ENCODE measurements at places on chromosomes 3 and 15.

DNA sequence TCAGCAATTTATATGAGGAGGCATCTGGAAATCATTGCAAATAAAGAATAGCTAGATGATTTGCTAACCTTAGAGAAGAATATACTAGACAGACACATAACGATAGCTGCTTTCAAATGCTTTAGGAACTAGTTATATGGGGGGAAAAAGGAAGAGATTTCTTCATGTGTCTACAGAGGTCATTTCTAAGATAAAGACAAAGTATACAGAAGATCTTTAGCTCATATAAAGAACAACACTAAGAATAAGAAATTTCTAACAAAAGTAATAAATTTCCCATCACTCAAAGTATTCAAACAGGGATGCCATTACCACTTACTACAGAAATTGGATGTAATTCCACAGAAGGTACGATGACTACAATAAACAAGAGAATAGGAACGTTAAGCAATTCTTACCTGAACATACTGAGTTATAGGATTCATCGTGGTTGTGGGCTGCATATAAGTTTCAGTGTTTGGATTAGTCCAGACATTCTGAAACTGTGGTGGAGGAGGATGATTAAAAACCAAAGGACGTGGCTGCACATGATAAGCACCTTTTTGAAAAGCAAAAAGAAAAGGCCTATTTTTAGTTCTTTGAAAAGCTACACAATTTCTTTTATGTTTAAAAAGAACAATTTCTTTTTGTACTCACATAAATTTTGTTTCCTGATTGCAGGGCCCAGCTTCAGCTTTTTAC lies 8.7 kb downstream of the DAZL start:
- DNase-seq = peak; percentile 70

GRCh38 chr3:153881201-153881600 lies 240.0 kb upstream of the ARHGEF26 start:
- DNase-seq = no peak

- no peak for DNase-seq
These were observed 187.4 kb downstream of the FOXP1 start for GRCh38 chr3:71395927-71396695.

DNA sequence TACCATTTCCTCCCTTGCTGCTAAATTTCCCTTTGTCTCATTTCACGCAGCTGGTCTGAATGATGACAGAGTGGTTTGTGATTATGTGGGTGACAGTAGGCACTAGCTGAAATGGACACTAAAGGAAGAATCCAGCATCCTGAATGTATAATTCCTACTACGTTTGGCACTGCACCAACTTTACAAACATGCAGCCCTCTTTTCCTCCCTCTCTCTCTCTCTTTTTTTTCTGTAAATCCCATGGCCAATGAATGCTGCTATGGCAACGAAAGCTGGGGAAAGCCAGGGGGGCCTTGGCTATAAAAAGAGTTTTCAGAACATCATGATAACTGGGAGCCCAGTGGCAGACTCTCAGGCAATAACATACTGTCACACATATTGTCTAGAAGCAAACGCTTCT lies 367.2 kb upstream of the AGTR1 start:
- DNase-seq = no peak

GRCh38 chr3:15647611-15648167 lies 46.1 kb downstream of the BTD start:
- peak; percentile 61 for DNase-seq

- DNase-seq = no peak
These were observed 114.7 kb downstream of the AKAP13 start for GRCh38 chr15:85495096-85495495.

GRCh38 chr3:73401616-73402279 lies 223.0 kb downstream of the PDZRN3 start:
- no peak for DNase-seq

- no peak for DNase-seq
These were observed 103.2 kb downstream of the CHL1 start for GRCh38 chr3:299590-300301.

GRCh38 chr3:31710123-31710803 lies 177.5 kb downstream of the STT3B start:
- no peak for DNase-seq

- DNase-seq = no peak
These were observed 66.7 kb upstream of the GOLGA8B start for GRCh38 chr15:34650177-34650576.

- DNase-seq = no peak
These were observed 22.0 kb downstream of the RGMA start for GRCh38 chr15:93066834-93067648.

DNA sequence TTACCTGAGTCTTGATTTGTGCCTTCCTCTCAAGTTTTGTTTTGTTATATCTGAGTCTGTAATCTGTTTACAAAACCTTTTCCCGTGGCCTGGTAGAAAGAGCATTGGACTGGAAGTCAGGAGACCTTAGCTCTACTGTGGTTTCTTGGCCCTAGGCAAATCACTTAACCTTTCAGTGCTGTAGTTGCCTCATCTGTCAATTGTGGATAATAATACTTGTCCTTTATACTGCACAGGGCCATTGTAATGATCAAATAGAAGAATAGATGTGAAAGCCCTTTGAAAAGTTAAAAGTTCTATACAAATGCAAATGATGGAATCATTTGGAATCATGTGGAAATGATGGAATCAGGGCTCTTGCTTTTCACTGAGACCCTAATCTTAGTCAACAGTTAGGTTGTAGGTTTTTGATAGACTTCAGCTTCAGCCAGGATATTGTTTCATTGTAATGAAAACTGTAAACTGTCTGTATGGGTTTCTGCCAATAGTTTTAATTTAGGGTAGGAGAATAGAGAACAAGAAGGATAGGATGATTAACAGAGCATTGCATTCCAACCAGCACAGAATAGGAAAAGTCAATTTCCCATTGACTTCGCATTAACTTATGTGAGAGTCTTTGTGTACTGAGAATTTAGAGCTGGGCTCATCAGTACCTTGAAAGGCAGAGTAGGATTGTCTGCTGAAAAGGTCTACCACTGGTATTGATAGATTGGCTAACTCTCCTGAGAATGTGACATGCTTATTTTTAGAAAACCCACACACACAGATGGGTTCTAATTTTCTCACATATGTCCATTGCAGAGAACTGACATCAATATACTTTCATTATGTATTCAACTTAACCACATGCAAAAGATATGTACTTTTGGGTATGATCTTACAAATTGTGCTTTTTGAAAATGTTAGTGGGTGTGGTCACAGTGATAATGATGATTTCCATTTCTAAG lies 21.8 kb downstream of the MAP2K5 start:
- DNase-seq = no peak

DNA sequence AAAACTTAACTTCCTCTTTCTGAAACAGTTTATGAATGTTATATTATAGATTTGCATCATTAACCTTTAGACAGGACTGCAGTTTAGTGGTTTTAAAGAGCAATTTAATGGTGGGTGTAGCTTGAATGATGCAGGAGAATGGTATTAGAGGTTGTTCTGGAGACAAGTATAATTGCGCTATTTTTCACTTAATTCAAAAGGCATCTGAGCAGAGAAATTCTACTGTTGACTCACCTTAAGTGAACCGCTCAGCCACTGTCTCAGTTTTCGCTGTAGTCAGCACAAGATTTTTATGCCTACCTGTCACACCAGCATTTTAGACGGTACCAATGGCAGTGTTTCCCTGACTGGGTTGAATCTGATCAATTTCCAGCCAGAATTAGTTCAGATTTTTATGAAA lies 348.8 kb upstream of the DCBLD2 start:
- no peak for DNase-seq

GRCh38 chr3:184154885-184155643 lies at the start of gene DVL3:
Gene DVL3, plus strand, starts transcription at chr3:184155377. Its CDS starts 259 bp downstream, at chr3:184155636.
- DNase-seq = peak; percentile 60

DNA sequence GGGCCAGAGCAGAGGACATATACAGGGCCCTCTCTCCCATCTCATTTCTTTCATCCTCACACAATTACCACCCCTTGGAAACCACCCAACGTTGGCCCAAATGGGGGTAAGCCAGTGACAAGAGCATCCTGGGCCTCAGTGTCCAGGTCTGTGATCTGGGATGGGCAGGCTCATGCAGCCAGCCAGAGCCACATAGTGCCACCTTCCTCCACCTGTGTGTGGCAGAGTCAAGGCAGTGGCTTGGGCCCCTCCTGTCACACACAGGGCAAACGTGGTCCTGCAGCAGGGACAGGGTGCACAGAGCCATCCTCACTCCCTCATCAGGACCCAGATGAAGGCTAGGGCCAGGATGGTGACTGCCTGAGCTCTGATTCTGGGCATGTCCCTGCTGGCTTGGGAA lies 2.3 kb upstream of the MYL3 start:
- no peak for DNase-seq

GRCh38 chr3:25454005-25454927 lies 26.2 kb downstream of the RARB start:
- DNase-seq = no peak

DNA sequence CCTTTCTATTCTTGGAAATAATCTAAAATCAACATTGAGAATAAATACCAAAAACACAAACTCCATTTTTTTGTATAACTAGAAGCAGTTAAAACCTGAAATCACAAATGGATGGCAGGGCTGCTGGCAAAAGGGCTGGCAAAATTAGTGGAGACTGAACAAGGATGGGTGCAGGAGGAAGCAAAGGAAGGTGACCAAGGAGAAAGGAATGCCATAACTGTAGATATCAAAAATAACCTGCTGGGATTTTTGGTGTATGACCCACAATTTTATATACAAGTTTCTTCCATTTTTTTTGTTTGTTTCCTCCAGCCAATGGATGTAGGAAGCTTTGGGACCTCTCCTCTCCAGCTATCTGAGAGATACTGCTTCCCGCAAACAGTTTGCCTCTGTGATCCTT lies 12.7 kb downstream of the CFAP44 start:
- no peak for DNase-seq

DNA sequence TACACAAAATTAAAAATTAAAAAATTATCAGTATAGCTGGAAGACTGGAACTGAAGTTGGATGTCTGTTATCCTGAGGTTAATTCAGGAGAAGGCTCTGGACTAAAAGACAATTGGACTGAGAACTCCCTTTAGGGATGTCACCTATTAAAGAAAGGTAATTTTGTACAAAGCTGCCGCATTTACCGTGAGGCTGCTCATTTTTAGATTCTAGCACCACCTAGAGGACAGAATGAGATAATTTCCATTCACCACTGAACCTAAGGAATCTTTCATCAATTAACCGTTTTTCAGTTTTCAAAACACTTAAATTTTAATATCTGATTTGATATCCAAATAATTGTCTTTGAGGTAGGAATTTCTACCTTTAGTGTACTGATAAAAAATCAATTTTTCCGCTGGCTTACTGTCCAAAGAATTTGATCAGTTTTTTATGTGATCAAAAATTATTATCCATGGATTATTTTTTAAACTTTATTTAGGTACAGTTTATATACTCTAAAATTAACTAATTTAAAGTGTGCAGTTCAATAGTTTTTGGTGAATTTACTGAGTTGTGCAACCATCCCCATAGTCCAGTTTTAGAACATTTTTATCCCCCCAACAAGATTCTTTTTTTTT lies 106.7 kb upstream of the TNIK start:
- DNase-seq = peak; percentile 21

GRCh38 chr3:179272385-179272784 lies 21.5 kb upstream of the KCNMB3 start:
- no peak for DNase-seq

Data from activated T-cell treated with anti-CD3 and anti-CD28 coated beads, Interleukin-2, amount 50 U/mL, for 72 hours (primary cell).